ENCODE measurements at places on chromosomes 7 and 10.

DNA sequence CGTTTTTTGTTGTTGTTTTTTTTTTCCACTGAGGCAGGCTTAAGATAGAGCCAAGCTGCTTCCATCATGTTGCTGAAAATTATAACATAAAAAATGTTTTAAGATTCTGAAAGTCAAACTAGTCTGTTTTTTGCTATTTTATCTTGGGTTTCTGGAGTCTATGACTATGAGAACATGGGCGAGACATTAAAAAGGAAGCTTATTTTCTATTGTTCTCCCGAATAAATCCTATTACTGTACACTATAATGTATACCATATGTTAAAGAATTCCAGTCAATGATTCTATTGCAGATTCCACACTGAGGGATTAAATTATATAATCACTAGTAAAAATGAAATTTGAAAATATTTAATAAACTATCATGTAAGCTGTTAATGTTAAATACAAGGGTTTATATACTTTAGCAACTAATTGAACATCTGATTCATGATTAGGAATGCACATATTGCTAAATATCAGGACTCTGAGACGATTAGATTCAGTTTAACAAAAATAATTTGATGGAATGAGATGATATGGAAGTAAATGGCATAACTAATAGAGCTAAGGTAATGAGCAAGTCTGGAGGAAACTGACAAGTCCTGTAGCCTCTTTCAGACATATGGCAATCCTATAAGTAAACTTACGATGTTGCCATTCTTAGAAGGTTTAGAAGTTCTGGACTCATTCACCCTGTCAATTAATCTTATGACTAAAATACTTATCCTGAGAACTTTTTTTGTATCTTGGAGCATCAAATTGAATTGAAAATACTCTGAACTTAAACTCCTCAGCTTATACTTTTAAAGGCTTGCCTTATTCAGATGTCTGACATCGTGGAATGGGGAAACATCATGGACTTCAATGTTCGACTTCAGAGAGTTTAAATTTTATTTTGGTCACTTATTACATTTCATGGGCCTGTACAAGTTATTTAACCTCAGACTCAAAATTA, 294.8 kb upstream of the DGKB start:
- DNase-seq = no peak

DNA sequence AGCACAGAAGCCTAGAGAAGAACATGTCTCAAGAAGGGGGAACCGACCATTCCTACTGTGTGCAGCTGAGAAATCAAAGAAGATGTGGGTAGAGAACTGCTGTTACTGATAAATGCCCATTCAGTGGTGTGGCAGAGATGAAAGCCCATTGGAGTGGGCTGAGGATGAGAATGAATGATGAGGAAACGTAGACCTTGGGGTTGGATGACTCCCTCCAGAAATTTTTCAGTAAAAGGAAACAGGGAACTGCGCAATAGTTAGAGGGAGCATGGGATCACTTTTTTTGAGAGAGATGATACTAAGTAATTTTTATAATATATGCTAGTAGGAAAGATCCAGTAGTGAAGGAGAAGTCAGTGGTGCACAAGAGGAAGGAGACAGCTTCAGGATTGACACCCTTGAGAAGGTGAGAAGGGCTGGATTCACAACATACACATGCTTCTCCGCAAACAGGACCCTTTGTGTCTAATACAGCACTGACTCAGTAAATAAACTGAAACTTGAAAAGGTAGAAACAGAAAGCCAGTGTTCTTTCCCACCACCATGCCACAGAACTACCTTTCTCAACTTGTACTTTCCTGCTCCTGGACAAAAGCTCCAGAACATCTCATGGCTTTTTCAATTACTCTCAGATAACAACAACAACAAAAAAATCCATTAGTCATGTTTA, 104.7 kb upstream of the IL6 start:
- DNase-seq = no peak

GRCh38 chr7:137881607-137882260, 35.0 kb upstream of the DGKI start:
- DNase-seq = no peak

- peak; percentile 13 for DNase-seq
These were observed 868.4 kb downstream of the KCNMA1 start for GRCh38 chr10:76769161-76769560.

- DNase-seq = no peak
These were observed 13.0 kb upstream of the RUNDC3B start for GRCh38 chr7:87615197-87615596.

GRCh38 chr10:22252801-22253579, 35.2 kb upstream of the EBLN1 start:
- no peak for DNase-seq

- no peak for DNase-seq
These were observed 1.9 kb downstream of the HIPK2 start for GRCh38 chr7:139775829-139776266.

DNA sequence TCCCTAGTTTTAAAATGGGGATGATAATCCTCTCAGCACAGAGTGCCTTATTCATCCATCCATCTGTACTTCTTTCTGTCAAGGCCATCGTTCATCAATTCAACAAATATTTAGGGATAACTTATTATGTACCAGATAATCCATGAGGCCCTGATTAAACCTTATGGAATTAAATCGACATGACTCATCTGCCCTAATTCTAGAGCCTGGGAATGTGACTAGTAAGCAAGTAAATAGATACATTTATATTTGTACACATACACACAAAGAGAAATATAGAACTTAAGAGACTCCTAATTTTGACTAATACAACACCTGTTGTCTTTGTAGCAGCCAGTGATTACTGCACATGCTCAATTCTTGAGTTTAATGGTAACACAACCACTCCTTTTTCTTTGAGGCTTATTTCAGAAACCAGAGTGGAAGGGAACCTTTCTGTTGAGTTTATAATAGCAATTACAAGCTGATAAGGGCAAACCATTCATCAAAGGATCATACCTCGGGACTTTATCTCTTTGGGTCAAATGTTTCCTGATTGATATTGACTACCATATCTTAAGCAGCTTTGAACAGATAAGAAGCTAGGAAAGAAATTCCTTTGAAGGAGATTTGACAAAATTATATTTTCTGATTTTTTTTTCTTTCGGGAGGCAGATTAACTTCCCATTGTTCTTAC, 122.7 kb downstream of the ARID5B start:
- no peak for DNase-seq

- DNase-seq = no peak
These were observed 271.6 kb downstream of the CCDC3 start for GRCh38 chr10:12729885-12730284.
